ENCODE measurements at places on chromosomes 2 and 18.

DNA sequence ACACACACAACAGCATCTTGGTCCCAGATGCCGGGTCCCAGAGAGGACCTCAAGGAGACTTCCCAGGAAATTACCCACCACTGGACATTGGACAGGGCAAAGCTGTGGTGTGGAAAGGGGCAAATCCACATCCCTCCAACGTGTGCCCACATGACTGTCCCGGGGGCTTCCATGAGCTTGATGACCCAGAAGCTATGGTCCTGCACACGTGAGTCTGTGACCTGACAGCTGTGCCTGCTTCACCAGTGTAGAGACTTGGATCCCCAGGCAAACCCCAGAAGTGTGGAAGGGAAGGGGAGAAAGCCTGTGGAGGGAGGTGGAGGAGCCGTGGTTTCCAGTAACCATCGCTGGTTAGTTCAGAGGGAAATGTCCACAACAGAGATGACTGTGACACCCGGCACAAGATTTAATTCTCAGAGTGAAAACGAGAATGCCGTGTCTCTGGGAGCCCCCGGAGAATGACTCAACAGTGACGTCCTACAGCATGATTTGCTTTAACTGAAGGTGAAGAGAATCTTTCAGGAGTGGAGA is 19.1 kb upstream of the GPR55 start:
- no peak for DNase-seq

- DNase-seq, result no peak
These were observed 1.9 kb downstream of the CNPPD1 start for GRCh38 chr2:219174801-219175200.

DNA sequence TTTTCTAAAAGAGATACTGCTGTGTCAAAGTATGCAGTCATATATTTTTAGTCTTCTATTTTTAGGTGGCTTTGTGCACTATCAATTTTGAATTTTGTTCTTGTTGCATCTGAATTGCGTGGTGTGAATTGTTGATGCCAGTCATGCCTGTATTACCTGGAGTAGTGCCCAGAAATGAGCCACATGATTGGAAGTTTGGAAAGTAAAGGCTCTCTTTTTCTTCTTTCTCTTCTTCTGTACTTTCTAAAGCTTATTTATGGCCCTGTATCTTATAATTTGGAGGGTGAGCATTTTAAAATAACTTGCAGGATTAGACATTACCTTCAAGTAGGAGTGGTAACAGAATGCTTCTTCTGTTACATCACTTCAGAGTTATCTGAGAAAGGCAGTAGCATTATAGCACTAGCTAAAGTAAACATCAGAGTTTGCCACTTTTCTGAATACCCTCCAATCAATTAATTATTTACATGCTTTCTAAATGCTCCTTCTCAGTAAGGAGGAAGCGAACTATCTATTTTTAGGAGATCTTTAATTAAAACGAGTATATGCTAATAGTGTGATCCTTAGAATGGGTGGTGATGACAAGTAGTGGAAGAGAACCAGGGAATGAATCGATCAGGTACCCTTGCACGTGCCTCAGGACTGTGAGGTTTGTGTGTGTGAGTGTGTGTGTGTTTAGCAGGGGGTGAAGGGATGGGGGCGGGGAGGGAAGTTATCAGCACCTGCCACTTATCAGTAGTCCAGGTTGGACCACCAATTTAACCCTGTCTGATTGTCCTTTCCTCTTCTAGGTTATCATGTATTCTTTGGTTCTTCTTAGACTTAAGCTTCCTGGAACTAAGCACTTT is 112.5 kb downstream of the MAP3K20 start:
- DNase-seq, result no peak

DNA sequence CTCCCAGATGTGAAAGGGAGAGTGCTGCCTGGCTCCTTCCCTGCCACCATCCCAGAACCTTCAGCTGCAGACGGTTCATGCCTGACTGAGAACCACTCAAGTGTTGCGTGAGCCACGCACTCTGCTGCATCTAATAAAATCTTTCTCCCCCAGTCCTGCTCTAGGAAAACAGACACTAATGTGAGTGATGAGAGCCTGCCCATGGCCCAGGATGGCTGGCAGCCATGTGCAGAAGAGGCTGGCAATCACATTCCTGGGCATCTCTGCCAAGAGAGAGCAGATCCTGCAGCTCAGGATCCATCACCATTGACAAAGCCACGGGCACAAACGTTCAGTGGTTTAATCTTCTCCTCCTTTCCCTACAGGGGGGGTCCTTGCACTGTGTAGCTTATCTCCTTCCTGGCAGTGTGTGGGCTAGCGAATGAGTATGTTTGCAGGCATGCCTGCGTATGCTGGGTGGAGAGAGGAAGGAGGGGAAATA is 477.5 kb downstream of the SLC4A3 start:
- DNase-seq, result no peak

- DNase-seq, result no peak
These were observed 67.8 kb upstream of the HDAC4 start for GRCh38 chr2:239468491-239469105.

DNA sequence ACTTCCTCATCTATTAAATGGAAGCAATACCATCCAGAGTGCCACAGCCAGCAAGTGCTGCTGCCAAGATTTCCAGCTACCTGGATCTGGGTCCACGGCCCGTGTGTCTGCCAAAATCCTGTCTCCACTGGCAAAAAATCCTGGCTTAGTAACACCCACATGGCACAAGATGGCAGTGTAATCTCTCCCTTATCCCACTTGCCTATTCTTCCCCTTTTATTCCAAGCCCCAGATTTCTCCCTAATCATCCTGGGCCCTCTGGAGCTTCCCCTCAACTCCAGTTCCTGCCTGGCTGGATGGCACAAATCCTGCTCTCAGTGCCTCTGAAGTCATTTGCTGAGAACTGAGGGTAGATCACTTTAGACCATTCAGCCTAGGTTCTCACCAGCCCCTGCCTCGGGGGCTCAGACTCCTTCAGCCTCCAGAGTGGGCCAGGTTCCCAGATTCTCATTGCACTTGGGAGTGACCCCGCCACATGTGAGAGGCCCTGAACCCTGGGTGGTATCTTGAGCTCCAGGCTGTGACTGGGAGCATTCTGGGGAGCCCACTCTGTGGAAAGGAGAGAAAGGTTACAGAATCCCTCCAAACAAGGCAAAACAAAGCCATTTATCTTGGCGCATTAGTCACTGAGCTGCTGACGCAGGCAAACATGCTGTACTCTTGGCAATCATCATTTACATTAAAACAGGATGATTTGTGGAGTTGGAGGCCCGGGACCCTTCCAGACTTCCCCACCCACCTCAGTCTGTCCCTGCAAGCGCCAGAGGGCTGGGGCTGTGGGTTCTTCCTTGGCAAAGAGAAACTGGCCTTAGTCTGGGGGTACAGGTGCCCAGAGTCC is 325.8 kb downstream of the DYSF start:
- no peak for DNase-seq

DNA sequence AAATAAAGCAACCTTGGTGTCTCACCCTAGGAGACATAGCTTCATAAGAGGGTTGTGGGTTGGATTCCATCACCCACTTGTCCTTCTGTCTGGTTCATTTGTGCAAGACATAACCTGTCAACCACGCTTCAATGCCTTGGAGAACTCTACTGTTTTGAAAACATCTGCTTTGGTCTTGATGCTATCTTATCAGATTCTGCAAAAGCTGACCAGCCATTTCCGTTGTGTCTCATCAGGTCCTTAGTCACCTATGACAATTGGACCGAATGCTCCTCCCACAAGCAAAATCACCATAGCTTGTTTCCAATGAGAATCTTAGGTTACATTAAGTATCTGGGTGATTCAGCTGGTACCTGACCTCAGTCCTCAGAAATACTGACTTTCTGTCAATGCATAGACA is 35.4 kb downstream of the STAT4 start:
- peak; percentile 58 for DNase-seq

GRCh38 chr2:230184727-230185578 is 34.8 kb downstream of the SP110 start:
- no peak for DNase-seq

DNA sequence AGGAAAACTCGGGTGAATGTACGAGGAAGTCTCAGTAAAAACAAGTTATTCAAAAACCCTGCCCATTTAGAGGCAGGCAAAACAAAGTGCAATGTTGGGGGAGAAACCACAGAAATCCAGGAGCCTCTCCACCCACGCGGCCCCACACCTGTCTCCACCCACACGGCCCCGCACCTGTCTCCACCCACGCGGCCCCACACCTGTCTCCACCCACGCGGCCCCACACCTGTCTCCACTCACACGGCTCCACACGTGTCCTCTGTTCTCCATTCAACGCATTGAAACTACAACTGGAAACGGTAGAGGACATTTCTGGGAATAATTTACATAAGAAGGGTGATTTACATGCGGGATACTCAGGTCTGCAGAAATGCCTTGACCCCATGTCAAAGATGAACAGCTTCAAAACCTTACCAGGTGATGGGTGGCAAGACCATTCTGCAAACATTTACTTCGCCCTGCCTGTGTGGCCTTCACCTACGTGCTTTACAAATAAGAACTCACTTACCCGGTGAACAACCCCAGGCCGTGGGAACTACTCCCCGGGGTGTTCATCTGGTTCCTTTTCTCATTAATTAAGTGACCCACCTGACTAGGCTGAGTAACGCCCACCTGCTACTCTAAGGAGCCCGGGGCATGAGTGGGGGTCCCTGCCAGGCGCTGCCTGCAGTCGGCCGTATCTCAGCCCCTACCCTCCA is 100.4 kb downstream of the EIPR1 start:
- no peak for DNase-seq

DNA sequence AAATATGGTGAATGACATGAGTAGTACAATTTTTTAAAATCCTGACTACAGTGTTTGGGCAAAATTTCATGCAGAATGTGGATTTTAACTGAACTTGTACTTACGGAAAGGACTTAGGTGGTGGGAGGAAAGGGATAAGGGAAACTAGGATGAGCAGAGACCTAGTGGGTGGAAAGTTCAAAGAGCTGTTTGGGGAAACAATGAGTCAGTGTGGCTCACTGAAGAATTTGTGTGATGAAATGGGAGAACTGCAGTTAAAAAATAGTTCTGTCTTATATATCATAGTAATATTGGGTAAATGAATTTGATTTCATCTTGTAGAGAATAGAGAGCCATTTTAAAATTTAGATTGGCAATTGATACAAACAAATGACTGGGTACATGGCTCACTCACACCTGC is 220.1 kb upstream of the CTAGE1 start:
- no peak for DNase-seq

- no peak for DNase-seq
These were observed 27.7 kb downstream of the KLHL29 start for GRCh38 chr2:23412556-23413155.

- no peak for DNase-seq
These were observed 20.7 kb upstream of the GYPC start for GRCh38 chr2:126635281-126635680.

DNA sequence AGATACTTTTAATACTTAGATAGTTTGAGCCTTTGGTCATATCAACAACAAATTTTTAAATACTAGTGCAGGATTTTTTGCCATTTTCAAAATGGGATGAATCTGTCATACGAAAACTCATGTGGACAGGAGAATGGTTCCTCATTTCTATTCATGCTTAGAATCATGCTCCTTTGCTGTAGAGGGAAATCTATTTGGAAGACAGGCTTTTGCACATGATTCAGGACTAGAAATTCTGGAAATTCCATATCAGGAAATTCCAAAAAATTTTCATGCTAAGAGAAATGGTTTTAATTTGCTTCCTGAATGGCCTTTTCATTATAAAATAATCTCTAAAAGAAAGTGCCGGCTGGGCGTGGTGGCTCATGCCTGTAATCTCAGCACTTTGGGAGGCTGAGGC is 39.3 kb downstream of the MOGAT1 start:
- DNase-seq, result no peak

DNA sequence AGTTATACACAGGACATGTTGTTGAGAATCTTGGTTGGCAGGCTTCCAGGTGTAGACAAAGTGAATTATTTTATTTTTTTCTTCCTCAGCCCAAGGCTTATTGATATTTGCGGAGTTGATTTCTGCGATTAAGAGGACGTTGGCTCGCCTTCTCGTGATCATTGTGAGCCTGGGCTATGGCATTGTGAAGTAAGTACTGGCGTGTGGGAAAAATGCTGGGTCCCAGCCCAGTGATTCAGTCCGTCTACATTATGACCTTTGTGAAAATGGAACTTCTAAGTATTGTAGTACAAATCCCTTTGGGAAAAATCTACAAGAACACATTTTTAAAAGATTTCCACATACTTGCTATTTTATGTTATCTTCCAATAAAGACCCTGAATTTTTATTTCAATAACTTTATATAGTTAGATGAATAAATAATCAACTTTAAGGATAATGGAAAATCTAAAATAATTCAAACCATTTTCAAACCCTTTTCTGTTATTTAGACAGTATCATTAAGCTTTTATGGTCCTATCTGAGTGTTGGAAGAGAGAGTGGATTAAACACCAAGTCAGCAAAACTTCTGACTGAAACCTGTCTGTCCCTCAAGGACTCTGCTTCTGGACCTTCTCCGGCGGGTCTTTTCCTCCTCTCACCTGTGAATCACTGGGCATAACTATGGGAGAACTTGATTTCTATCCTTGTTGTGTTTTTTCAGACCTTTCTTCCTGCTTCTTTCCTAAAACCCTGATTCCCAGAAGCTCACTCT is 31.0 kb downstream of the TMEM87B start:
- no peak for DNase-seq

- DNase-seq, result no peak
These were observed 41.7 kb downstream of the PTPRM start for GRCh38 chr18:7608781-7609201.

- DNase-seq, result no peak
These were observed 18.9 kb downstream of the CELF4 start for GRCh38 chr18:37546651-37547050.

DNA sequence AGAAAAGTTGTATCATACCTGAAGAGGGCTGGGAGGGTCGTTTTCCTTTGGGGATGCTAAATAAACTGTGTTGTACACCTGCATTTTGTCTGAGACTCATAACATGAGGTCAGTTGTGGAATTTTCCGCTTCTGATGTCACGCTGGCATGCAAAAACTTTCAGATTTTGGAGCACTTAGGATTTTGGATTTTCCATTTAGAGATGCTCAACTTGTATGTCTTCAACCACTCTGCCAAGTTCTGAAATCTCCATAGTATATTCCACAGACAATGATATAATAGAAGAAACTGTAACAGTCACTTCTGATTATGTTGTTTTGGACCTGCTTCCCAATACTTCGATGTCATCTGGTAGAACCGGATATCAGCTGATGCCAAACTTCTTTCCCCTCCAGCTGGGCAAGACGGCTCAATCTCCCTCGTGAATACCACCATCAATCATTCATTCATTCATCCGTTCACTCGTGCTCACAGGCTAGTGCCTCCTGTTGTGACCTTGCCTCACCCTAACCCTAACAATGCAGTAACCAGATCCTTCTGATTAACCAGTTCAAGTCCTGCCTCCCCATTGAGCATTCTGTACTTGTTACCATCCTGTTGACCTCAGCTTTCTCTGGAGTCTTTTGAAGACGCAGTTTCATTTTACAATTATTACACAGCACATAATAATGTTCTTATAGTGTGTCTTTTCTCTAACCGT is 5.3 kb upstream of the PLEKHH2 start:
- DNase-seq, result no peak

All from stimulated activated CD8-positive, alpha-beta memory T cell treated with anti-CD3 and anti-CD28 coated beads, Interleukin-15, amount 100 ng/mL, for 4 hours (primary cell).